NCI-H748 treated with DMSO at 0.1 percent for 48 hours (cell line): ENCODE measurements at places on chromosomes 4 and X.

DNA sequence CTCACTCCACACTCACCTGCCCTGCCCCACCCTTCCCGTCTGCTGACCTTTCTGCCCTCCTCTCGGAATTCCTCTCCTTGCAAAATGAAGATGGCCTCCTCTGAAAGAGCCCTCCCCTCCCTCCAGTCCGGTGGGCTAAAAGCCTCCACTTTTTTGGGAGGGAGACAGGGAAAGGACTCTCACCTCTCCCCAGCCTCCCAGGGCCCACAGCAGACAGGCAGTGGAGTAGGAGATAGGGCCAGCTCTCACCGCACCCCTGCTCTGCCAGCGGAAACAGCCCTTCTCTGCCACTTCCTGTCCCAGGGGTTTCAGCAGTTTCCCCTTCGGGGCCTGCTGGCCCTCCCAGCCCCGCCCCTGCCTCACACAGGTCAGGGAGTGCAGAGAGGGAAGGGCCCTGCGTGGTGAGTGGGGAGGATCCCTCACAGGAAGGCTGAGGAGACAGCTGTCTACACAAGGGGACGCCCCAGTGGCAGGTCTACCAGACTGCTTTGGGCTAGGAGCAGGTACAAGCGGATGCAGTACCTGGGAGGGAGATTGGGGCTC is 18.2 kb downstream of the ELF4 start:
- DNase-seq, result no peak

GRCh38 chr4:498328-498904 is 540 bp downstream of the ZNF721 start:
- DNase-seq, result no peak

- no peak for DNase-seq
Measured at GRCh38 chr4:158798062-158798461, 29.2 kb downstream of the FNIP2 start.

- no peak for DNase-seq
Measured at GRCh38 chrX:3046253-3047240, 5.3 kb downstream of the ARSF start.

DNA sequence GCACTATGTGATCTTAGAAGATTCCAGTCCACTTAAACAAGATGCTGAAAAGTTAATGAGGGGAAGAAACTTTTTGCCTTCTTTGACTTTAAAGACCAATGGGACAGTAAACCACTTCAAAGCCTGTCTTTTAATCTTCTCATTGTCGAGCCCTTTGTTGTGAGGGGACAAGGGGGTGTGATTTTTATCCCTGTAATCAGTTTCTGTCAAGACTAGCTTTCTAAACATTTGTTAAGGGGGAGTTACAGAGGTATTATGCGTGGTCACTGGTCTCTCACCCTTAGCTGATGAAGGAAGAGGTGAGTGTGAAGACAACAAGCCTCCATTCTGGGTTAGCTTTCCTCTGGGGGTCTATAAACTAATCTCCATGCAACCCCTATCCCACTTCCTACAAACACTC is 409.3 kb downstream of the ARHGAP24 start:
- no peak for DNase-seq

- no peak for DNase-seq
Measured at GRCh38 chr4:108849611-108850168, 86.8 kb upstream of the ETNPPL start.

GRCh38 chr4:186701273-186701672 is 22.4 kb downstream of the FAT1 start:
- no peak for DNase-seq

DNA sequence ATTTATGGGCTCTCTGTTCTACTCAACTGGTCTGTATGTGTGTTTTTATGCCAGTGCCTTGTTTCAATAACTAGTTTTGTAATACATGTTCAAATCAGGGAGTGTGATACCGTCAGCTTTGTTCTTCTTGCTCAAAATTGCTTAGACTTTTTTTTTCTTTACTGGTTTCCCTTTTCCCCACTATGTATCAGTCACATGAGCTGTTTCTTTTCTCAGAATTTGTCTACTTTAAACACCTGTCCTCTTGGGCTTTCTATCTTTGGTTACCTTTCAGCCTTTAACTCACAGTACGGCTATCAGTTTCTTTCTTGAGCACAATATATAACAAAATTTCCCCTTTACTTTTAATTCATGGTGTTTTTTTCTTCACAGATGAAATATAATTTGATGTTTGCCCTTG is 5.4 kb upstream of the GLRA3 start:
- DNase-seq, result no peak

- DNase-seq, result no peak
Measured at GRCh38 chrX:150936556-150936955, 38.1 kb upstream of the CD99L2 start.

- no peak for DNase-seq
Measured at GRCh38 chr4:86092684-86093083, 267.2 kb downstream of the MAPK10 start.

- DNase-seq, result peak; percentile 33
Measured at GRCh38 chrX:82218361-82218760, 1016.5 kb downstream of the SH3BGRL start.

- DNase-seq, result peak; percentile 25
Measured at GRCh38 chrX:97685753-97686152, 802.0 kb downstream of the RPA4 start.

DNA sequence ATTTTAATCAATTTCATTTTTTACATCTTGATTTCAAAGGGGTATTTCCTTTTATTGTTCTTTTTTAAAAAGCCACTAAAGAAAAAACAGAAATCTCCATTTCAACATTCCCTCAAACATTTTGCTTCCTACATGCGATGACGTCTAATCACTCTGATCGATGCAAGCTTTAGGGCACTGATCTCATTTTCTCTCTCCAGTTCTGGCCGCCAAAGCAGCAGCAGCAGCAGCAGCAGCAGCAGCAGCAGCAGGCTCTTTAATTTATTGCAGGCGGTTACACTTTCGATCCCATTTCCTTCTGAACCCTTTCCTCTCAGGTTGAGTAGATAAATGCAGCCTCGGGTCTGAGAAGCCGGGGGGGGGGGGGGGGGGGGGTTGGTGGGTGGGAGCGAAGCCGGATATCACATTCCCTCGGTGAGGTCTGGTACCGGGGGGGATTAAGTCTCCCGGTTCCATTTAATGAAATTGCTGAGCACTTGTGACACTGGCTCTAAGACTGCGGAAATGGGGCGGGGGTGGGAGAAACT is 3.4 kb upstream of the PCDH7 start:
- peak; percentile 27 for DNase-seq

DNA sequence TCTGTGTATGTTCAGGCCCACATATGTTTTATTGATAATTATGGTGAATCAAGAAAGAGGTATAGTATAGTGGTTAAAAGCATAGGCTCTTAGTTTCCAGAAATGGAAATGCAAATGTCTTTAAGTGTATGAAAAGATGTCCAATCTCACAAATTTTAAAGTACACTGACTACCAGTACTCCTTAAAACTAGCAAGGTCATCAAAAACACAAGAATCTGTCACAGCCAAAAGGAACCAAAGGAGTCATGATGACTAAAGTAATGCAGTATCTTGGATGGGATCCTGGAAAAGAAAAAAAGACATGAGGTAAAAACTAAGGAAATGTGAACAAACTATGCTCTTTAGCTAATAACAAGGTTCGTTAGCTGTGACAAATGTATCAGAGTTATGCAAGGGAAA is 661 bp upstream of the RBM41 start:
- DNase-seq, result no peak

DNA sequence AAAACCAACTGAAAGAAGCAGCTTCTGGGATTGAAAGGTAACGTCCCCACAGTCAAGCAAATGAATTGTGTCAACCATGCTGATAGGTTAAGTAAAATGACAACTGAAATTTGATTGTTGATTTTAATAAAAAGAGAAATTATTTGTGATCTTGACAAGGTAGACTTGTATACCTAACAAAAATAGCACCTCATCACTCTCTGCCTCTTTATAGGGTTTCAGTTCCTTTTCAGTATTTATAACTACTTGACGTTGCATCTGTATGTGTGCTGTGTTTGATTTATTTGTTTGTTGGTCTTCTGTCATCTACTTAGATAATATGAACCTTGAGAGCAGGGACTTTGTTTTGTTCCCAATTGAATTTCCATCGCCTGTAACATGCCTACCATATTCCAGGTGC is 7.9 kb upstream of the PPP3CA start:
- no peak for DNase-seq

DNA sequence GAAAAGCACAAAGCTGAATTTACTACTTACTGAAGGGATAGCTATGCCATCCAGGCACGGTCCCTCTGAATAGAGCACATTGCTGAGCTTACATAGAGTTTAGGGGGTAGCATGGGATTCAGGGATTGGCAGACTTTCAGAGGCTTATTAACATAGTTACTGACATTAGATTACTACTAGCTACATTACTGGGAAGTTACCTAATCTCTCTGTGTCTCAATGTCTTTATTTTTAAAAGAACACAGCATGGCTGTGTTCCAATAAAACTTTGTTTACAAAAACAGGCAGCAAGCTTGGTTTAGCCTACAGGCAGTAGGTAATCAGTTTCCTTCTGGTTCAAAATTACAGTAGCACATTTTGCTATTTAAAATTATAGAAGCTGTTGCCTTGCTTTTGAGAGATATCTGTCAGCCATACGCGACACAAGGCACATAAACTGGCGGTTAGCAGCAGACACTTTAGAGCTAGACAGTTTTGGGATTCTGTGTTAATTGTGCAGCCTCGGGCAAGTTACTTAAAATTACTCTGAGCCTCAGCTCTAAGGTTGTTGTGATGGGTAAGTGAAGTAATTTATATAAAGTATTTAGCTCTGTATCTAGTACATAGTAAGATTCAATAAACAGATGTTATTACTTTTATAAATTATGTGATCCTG is 6.9 kb downstream of the KLHL8 start:
- DNase-seq, result no peak

DNA sequence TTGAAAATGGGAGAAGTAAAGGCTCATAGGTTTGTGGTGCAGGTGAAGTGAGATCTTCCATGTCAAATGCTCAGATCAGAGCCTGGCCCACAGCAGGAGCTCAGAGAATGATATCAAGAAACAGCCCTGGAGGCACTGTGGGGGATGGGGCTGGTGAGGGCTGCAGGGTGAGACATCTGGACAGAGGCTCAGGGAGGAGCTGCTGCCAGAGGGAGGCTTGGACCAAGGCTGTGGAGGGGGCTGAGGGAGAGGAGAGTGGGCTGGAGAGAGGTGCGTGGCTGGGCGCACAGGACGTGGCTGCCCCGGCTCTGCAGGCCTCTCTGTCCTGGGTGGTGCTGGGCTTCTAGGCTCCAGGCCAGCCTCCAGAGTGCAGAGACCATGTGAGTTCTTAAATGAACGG is 5.6 kb downstream of the SORCS2 start:
- no peak for DNase-seq

- no peak for DNase-seq
Measured at GRCh38 chr4:169099771-169100180, 89.7 kb upstream of the CBR4 start.

DNA sequence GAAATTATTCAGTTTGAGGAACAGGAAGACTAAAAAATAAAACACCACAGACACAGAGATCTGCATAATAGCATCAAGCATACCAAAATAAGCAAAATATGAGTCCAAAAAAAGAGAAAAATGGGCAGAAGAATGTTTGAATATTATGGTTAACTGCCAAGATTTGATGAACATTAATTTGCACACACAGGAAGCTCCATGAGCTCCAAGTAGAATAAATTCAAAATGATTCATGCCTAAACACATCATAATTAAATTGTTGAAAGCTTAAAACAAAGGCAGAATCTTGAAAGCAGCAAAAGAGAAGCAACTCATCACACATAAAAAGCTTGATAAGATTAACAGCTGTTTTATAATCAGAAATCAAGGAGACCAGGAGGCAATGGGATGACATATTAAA is 156.6 kb upstream of the ARSJ start:
- no peak for DNase-seq
